ENCODE measurements at places on chromosomes 7 and 10.
A peak's percentile ranks its signal among the peaks of the same experiment; 100 is the strongest.

DNA sequence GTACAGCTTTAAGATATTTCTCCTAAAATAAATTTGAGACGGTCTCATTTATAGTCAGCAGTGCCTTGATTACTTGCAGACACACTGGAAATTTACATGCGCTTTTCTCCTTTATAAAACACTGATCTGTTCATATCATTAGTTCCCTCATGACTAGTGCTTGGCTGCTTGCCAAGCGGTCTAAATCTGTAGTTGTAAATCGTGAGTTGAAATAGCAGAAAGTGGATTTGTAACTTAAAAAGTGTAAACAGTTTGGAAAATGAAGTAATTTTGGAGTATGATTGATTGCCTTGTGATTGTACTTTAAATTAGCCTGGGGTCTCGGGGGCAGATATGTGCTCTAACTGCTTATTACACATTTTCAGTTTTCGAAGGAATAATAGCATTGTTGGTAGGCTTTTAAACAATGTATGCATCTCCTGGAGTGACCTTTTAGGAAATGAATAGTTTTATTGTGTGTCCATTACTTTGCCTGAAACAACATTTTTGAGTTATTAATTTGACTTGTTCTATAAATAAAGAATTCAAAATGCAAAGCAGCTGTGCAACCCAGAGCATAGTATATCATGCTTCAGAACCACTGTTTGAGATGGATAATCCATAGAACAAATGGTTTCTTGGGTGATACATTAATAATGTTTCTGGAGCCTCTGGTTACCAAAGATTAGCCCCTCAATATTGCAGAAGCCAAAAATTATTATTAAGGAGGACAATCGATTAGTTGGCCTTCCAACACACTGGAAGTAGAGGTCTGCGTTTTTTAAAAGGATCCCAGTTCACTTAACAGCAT is 73.3 kb downstream of the ARID5B start:
- peak; percentile 74 for DNase-seq

DNA sequence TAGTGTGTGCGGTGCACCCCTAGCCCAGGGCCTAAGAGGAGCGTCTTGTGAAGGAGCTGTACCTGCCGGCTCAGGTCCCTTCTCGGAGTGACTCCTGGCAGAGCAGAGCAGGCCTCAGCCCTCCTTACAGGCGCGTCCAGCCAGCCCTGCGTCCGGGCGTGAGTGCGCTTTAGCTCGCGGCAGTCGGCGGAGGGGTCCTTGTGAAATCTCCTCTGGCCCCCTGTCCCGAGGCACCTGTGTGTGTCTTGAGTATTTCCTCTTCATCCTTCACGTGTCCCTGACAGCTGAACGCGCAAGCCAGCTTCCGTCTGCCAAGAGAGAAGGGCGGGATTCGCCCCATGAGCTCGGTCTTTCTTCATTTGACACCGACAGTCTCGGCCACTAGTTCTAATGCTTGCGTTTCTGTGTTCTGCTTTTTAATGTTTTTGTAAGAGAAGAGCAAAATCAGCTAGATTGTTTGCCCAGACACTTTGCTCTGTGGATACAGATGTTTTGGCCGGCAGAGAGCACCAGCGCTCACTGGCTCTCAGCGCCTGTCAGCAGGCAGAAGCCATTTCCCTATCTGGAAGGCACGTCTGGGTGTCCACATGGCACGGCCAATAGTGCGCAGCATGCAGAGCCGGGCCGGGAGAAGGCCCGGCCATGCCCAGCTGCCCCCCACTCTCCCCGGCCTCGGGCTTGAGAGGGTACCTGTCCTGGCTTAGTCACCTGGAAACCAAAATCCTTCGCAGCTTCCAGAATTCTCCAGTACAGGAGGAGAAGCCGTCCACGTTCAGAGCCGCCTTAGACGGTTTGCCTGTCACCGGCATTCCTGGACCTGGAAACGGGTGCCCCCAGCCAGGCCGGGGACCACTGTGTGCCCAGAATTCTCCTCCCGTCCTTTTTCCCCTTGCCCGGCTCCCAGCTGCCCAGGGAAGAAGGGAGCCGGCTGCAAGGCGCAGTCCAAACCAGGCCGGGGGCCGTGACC is 7.0 kb downstream of the GET4 start:
- no peak for DNase-seq

- no peak for DNase-seq
These were observed 54.6 kb upstream of the TRIM24 start for GRCh38 chr7:138405496-138405895.

- DNase-seq, result no peak
These were observed 336.3 kb downstream of the PTPRN2 start for GRCh38 chr7:158251061-158251965.

DNA sequence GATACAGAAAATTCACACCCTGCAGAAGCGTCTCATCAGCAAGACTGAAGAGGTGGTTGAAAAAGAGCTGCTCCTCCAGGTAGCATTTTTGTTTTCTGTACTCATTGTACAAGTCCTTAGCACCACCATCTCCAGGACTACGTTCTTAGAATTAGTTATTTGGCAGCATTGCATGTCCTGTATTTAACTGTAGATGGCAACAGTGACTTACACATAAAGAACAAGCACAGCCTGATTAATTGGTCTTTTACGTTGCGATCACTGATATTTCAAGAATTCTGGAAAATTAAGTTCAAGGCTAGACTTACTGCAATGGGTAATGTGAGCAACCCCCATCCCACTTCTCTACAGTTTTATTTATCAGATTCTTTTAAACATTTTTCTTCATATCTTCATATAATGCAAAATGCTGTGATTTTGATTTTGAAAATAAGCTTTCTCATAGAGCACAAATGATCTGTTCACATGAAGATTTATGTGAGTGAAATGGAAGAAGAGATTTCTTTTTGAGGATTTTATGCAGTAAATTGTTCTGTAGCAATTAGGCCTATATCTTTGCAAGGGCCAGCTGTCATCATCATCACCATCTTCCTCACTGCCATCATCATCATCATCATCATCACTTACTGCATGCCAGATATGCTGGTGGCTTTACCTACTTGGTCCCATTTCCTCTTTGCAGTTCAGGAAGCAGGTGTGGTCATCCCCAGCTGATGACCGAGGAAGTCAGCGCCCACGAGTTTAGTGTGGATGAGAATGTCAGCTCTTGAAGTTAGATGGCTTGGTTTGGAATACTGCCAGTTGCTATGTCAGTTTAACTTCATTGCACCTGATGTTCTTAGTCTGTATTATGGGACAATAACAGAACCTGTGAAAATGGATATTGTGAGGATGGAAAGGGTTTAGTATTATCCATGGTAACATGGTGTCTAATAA is 53.4 kb downstream of the CFAP58 start:
- DNase-seq, result peak; percentile 60

DNA sequence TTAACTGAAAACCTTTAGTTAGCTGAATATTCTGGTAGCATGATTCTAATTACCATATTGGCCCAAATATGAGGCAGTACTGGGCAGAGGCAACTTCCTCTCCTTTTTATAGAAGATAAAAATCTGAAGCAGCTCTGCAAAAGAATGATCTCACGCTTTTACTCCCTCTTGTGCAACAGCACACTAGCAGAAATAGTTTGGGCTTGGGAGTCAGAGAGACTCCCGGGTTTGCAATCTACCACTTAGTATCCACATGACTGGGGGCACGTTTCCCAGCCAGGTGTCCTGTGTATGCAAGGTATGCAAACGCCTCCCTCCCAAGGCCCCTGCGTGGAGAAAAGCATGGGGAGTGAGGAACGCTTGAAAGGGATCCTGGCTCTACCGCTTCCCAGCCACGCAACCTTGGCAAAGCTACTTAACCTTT is 47.2 kb upstream of the RHEB start:
- peak; percentile 64 for DNase-seq

All from fibroblast of upper back skin (primary cell).